Amniotic stem cell (primary cell): ENCODE measurements at places on chromosomes 3 and 15.

DNA sequence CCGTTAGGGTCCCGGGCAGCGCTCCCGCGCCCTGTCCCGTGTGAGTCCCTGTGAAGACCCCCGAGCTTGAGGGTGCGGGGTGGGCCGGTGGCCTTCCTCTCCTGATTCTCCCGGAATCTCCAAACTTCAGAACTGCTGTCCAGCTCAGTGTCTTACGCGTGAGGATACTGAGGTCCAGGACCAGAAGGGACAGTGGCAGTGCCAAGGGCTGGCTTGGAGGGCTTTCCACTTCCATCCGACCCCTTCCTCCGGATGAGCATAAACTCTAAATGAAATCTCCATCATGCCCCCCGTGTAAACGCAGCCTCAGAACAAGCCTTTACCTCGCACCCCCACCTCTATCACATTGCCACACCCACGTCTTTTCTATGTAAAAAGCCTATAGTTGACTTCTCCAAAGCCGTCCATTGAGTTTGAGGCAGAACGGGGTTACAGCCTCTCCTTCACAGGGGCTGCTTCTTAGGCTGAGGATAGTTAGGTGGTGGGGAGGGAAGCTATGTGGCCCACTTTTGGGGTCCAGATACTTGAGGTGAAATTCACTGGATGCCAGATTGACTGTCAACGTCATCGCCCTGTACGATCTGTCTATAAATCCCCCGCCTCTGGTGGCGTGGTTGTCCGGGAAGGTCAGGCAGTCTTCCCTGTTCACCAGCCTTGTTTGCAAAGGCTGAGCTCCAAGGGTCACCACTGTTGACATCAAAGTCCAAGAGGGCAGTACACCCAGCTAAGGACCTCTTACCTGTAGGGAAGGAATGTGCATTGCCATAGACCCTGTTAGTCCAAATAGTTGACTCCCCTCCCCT, 1.1 kb downstream of the EDEM1 start:
- no peak for DNase-seq

- no peak for DNase-seq
These were observed 5.0 kb downstream of the MITF start for GRCh38 chr3:69743975-69744906.

DNA sequence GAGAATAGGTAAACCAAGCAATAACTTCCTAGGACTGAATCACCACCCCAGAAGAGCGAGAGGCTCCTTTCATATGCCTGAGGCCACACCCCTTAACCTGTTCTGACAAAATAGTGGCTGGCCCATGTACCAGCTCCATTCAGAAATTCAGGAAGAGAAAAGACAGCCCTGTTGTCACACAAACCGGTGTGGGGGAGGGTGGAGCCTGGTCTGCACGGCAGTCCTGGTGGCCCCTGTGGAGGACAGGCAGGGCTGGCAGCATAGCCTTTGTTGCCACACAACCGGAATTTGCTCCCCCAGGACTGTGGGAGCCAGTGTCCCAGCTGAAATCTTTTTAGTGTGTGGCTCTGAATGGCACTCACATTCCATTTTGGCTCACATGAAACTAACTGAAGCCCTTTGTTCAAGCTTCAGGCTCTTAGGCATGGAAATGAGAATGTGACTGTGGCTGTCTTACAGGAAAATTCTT, 23.8 kb downstream of the RLBP1 start:
- no peak for DNase-seq

DNA sequence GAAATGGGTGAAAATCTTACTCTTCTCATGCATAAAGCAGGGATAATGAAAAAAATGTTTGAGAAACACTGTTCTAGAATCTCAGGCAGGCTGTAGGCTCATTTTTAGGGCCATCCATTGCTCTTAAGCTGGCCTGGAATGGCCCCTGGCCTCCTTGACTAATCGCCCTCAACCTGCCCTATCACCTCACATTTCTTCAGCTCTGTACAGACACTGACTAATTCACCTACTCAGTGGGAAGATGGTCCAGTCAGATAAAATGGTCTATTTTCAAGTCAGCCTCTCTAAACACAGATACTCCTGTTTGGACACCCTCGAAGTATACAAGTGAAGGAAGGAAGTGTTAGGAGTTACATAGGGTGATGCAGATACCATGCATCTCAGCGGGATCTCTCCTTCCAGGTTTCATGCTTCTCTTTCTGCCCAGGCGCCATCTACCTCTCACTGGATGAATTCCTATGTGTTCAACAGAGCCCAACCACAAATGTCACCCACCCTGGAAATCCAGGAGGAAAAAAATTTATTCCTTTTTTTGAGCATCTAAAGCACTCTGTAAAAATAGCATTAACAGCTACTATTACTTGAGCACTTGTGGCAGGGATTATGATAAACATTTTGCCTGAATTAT, 12.1 kb downstream of the FMN1 start:
- no peak for DNase-seq

- DNase-seq: no peak
These were observed 53.4 kb downstream of the SLC6A11 start for GRCh38 chr3:10869460-10869859.

DNA sequence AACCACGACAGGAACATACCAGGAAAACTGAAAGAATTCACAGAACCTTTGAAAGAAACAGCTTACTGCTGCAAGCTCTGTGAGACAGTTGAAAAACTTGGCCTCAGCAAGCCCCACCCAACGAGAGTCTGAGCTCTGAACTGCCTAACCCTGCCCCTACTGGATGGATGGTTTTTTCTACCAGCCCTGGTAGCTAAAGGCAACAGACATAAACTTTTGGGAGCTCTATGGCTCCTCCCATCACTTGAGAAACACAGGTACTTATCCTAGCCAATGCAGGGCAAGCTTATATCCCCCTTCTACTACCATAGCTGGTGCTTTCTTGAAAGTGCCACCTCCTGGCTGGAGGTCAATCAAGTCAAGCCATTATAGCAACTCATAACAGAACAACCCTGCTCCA, 471.8 kb downstream of the GRM7 start:
- no peak for DNase-seq

GRCh38 chr3:153463895-153464294, 301.9 kb downstream of the RAP2B start:
- no peak for DNase-seq

DNA sequence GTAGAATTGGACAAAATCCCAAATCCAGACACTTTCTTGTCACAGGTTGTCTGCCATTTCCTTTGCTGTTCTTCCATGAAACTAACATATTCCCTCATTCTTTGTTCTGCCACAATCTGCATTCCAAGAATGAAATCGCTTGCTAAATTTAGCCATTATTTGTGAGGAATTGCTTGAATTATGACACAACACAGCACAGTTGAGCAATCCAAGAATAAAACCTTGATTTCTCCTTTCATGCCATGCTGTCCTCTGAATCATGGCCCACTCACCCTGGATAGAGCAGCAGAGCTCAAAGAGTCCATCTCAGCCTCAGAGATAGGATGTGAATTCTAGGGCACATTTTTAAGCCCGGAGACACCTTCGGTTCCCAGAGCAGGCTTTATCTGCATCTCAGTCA, 35.2 kb upstream of the GREM1 start:
- DNase-seq: peak; percentile 75
